CD4-positive, alpha-beta T cell treated with Interleukin-21 for 1 hour (primary cell): ENCODE measurements at places on chromosomes 2 and 18.

GRCh38 chr2:112483042-112483473 is 1.1 kb downstream of the TTL start:
- no peak for DNase-seq

GRCh38 chr2:102053096-102053495 is 61.3 kb downstream of the IL1R2 start:
- no peak for DNase-seq

GRCh38 chr2:16655445-16655837 is 10.2 kb downstream of the CYRIA start:
- no peak for DNase-seq

DNA sequence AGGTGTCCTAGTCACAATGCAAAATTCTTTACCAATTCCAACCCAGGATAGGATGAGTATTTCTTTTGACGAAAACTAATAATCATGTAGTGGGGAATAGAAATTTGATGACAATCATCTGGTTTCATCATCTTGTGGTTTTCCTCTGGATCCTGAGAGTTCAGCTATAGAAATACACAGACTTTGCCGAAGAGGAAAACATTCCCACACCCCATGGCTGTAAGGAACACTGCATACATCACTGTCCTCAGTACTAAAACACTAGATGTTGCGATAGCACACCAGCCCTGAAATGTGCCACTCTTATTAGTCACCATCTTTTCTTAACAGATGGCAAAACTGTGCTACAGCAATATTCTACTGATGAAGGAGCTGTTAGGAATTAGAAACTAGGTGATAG is 29.4 kb downstream of the CERKL start:
- no peak for DNase-seq

DNA sequence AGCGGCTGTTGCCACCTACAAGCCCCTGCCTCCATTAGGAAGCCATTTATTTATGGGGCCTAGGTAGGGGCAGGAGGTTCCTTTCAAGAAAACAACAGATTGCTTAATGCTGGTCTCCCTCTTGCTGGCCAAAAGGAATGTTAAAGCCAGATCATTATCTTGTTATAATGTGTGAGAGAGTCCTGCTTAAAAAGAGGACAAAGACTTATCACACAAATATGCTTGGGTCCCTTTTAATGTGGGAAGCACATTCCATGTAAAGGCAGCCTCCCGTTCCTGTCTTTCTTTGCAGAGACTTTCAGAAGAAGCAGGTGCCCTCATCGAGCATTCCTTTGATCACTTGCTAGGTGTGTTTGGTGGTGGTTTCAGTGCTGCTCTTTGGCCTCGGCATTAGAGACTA is 76.4 kb downstream of the AGAP1 start:
- no peak for DNase-seq
